ENCODE measurements at places on chromosomes 5 and 9.

GRCh38 chr5:82858151-82859025, 218.8 kb downstream of the TMEM167A start:
- peak; percentile 37 for DNase-seq

DNA sequence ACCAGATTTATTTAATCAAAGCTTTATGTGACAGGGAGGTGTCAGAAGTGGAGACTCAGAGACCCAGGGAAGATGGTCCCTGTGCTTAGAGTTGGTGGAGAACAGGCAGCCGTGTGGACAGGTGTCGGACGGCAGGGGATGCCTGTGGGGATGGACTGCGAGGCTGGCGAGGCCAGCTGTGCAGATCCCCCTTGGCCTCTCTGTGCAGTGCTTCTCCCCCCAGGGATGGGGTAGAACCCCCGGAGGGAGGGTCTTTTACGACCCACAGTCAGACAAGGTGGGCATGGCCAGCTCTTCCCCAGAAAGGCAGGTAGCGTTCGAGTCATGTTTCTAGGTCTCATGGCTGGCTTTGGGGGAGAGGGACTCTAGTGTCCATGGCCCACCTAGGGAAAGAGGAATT, 4.7 kb upstream of the SLC2A6 start:
- no peak for DNase-seq

- DNase-seq = peak; percentile 74
Observed at GRCh38 chr5:172167895-172168294, 20.1 kb downstream of the STK10 start.

GRCh38 chr5:132313366-132313765, 19.2 kb downstream of the SLC22A4 start:
- DNase-seq = no peak

GRCh38 chr5:102107865-102108264, 188.2 kb downstream of the SLCO4C1 start:
- no peak for DNase-seq

GRCh38 chr5:136006761-136007251, 22.0 kb upstream of the TGFBI start:
- DNase-seq = no peak

DNA sequence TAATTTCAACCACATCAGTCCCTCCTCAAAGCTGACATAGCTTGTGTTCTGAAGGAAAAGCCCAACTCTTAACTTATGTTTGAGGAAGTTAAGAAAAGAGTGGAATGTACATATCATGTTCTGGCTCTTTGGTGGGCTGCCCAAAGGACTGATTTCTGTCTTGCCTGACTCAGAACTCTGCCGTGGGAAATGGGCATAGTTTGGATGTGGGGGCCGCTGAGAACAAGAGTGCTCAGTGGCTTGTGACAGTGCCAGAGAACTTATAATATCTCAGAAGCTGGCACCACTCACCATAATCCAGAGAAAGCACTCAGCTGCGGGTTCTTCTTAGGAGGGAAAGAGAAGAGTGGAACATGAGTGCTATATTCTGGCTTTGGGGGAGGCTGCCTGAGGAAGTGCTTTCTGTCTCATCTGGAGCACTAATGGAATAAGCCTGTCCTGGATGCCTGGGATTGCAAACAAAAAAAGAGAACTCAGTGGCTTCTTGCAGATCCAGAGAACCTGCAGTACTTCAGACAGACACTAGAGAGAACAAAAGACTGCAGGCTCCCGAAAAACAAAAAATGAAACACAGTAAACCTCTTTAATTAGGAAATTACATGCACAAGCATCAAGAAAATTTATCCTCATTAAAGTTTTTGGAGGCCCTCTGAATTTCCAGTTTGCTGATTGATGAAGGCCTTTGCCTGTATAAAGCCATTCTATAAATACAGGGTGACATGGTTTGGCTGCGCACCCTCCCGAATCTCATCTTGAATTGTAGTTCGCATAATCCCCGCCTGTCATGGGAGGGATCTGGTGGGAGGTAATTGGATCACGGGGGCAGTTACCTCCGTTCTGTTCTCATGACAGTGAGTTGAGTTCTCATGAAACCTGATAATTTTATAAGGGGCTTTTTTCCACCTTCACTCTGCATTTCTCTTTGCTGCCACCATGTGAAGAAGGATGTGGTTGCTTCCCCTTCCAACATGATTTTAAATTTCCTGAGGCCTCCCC, 207.0 kb downstream of the DMAC1 start:
- no peak for DNase-seq

GRCh38 chr9:117825609-117826347, 121.6 kb downstream of the TLR4 start:
- no peak for DNase-seq

- no peak for DNase-seq
Observed at GRCh38 chr9:110133608-110134210, 74.2 kb downstream of the C9orf152 start.

DNA sequence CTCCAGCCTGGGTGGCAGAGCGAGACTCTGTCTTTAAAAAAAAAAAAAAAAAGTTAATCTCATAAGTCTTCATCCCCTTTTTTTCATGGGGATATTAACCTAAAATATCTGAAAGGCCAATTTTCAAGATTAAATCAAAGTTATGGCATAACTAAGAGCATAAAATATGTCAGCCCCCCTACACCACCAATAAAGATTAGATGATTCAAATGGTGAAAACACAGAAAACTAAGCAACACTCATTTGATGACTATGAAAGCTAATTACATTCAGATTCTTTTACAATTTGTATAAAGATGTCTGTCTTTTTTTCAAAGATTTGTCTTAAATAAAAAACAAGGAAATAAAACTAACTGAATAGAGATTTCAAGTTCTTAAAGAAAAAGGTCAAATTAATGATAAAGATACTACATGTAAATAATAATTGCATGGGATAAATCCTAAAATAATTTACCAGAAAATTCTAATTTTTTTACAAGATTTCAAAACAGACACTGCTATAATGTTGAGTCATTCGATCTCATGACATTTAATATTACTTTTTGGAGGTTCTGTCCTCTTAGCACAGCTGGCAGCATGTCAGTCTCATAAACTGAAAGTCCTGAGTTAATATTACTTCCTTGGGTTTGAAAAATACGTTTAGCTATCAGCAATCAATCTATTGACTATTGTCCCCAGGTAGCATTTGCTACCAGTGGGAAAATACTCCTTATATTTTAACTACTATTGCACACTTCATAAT, 112.9 kb downstream of the KIAA0825 start:
- DNase-seq = no peak

DNA sequence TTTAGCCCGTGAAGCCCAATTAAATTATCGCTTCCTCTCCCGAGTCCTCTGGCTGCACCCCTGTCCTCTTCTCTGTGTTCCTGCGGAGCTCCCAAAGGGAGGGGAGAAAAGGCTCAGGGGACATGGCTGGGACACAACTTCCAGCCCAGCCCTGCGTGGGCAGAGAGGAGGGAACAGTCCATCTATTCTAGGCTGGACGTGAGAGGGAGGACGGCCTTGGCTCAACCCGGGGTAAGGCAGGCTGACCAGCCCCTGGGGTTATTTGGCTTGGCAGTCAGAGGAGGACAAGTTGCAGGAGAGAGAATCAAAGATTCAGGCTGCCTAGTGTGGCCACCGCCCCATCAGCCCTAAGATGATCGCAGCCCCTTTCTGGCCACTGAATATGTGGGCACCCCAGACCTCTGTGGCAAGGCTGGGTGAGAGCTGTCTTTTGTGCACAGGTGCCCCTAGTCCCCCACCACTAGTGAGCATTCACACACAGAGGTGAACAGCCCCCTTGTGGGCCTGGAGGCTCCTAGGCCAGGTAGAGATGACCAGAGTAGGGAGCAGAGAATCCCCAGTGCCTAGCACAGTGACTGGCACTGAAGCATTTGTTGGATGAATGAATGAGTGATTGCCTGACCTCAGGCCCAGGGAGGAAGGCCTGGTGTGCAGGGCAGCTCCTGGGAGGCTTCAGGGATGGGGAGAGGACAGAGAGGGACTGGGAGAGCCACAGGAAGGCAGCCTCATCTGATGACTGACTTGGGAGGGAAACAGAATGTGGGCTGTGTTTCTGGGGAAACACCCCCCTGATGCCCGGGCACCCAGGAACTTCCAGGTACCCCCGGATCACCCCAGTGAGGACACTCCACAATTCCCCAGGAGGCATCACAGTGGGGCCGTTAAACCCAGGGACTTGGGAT, 133.9 kb downstream of the C9orf50 start:
- no peak for DNase-seq

GRCh38 chr5:116372931-116373597, 201.6 kb downstream of the SEMA6A start:
- DNase-seq = no peak

DNA sequence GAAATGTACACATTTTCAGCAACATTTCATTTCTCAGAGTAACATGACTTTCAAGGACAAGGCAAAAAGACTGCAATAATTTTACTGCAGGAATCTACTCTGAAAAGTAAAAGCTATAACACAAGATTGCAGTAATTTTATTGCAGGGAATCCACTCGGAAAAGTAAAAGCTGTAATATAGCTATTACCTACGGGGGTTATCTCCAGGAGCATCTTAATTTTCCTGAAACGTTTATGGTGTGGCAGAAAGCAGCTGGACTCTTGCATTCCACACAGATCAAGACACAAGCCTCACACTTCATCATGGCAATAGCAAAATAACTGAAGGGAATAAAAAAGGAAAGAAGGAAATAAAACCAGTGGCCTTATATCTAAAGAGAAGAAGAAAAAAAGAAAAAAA, 171.2 kb downstream of the TSSK1B start:
- peak; percentile 27 for DNase-seq

- DNase-seq = no peak
Observed at GRCh38 chr5:17149786-17150185, 67.6 kb upstream of the BASP1 start.

DNA sequence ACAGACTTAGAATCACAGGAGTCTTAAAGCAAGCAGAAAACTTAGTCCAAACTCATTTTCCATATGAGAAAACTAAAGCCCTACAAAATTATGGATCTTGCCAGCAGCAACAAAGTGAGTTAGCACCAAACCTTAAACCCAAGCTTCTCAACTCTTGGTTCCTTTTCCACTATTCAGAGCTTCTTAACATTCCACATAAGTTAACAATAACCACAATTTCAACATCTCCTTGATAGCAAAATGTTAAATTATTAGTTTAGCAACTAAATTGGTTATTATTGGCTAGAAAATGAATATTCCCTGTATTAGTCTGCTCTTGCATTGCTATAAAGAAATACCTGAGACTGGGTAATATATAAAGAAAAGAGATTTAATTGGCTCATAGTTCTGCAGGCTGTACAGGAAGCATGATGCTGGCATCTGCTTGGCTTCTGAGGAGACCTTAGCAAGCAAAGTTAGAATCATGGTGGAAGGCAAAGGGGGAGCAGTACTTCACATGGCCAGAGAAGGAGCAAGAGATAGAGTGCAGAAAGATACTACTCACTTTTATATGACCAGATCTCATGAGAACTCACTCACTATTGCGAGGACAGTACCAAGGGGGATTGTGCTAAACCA, 26.2 kb upstream of the ARSB start:
- DNase-seq = no peak

DNA sequence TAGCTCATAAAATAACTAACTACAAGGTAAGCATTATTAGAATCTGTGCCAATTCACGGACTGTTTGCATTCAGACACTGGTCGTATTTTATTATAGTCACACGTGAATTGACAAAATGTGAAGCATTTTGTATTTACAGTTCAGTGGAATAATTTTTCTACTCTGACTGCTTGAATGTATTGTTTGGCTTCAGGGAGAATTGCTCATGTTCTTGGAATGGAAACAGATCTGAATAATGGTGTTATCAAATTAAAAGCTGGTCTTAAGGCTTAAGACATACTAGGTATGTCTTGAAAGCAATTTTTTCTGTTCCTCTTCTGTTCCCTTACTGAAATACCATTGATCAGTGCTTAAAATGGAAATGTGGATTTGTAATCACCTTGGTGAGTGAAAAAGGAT, 543.7 kb upstream of the TLE4 start:
- no peak for DNase-seq

DNA sequence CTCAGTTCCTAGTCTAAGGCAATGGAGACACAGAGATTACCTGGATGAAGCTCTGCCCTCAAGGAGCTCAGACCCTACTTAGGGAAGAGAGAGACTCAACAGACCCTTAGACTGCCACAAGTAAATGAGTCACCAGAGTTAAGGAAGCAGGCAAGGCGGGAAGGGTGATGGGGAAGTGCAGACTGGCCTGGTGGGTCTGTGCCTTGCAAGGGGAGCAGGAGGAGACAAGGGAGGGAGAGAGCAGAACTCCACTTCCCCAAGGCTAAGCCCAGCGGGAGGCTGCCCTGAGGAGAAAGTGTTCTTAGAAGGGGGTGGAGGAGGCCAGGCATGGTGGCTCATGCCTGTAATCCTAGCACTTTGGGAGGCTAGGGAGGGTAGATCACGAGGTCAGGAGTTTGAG, 83.7 kb downstream of the HRH2 start:
- DNase-seq = no peak

DNA sequence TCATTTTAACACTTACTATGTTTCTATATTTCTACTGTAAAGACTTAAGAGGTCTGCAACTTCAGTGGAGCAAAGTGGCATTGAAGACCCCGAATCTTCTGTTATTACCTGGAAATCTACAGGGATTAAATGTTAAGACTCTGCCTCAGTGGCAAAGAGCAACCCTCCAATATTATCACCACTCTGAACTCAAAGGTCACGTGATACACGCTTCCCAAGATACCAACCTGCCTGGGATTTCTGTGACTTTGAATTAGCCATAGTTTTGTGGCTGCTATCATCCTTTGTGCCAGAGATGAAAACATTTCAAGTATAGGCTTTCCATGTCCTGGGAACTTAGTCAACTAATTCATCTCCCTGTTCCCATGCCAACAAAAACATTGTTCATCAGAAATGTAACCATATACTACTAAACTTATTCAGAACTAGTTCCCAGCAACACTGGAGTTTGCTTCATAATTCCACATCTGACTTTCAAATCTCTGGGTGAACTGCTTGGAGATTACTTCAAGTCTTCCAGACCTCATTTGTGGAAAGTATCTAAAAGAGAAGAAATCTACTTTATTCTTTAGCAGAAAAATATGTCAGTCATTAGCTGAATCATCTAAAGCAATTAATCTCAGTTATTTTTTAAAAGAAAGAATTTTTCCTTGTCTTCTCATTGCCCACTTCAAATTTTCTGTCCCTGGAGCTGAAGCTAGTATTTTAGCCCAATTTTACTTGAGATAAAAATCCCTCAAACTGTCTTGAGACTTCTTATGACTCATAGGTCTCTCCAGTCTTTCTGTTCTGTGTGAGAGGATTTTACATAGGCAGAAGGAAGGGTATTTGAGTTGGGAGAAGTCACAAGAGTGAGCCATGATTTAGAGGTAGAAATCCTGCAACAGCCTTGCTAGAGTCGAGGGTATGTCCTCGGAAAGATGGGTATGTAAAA, 83.0 kb downstream of the ZNF462 start:
- DNase-seq = no peak

- no peak for DNase-seq
Observed at GRCh38 chr9:112271466-112272098, 61.8 kb downstream of the PTBP3 start.

- DNase-seq = no peak
Observed at GRCh38 chr9:117938086-117938485, 233.9 kb downstream of the TLR4 start.

GRCh38 chr9:72006501-72006900, 53.9 kb downstream of the C9orf57 start:
- no peak for DNase-seq
